ENCODE measurements at places on chromosomes 13 and 19.

DNA sequence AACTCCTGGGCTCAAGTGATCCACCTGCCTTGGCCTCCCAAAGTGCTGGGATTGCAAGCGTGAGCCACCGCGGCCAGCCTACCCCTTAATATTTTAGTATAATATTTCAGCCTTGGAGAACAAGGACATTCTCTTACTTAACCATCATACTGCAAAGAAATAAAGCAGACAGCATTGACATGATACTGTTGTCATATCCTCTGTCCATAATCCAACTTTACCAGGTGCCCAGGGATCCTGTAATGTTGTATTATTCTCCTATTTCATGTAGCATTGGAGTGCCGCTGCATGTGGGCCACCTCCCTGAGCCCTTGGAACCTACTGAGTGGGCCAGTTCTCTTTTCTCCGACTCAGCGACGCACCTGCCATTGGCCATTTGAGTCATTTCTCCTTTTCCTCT is 21.4 kb upstream of the EHD2 start:
- no peak for DNase-seq

DNA sequence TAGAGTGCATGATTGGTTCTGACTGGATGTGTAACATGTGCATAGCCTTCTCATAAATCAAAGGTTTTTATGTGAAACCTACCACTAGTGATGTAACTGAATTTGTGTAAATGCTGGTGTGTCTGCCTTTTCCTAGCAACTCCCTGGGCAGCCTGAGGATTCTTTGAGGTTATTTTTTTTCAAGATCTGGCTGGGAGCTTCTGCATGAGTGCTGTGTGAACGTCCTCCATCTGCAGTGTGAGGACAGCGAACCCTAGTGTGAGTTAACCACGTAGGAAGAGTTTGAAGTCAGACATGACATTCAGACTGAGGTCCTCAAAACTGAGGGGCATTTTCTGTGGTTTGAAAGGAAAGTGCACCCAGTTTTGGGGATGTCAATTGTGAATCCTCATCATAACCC is 39.9 kb downstream of the DPRX start:
- no peak for DNase-seq

- DNase-seq: peak; percentile 5
These were observed 25.7 kb downstream of the CHAMP1 start for GRCh38 chr13:114339857-114340534.

GRCh38 chr13:52010890-52011631 is at the start of gene ATP7B:
ATP7B (minus strand) TSS chr13:52011450; CDS start chr13:52011337, 113 bp downstream.
- DNase-seq: no peak

GRCh38 chr19:3014135-3014534 is 14.9 kb downstream of the TLE2 start:
- DNase-seq: no peak

DNA sequence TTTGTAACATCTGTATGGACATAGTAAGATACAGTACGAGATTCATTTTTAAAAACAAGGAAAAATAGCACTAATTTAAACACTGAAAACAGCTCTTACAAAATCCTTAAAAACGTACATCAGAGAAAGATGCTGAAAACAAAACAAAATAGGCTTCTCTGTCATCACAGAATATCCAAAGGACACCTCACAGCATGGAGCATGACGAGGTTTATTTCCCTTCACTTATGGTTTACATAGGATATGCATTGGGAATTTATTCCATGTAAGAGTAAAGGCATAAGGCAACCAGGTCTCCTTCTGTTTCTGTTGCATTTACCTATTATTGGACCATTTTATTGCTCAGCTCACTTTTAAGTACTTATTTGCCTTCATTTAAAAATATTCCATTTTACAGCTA is 3.0 kb downstream of the KCTD12 start:
- no peak for DNase-seq

- DNase-seq: no peak
These were observed 627 bp downstream of the LIN7B start for GRCh38 chr19:49114630-49115363.

DNA sequence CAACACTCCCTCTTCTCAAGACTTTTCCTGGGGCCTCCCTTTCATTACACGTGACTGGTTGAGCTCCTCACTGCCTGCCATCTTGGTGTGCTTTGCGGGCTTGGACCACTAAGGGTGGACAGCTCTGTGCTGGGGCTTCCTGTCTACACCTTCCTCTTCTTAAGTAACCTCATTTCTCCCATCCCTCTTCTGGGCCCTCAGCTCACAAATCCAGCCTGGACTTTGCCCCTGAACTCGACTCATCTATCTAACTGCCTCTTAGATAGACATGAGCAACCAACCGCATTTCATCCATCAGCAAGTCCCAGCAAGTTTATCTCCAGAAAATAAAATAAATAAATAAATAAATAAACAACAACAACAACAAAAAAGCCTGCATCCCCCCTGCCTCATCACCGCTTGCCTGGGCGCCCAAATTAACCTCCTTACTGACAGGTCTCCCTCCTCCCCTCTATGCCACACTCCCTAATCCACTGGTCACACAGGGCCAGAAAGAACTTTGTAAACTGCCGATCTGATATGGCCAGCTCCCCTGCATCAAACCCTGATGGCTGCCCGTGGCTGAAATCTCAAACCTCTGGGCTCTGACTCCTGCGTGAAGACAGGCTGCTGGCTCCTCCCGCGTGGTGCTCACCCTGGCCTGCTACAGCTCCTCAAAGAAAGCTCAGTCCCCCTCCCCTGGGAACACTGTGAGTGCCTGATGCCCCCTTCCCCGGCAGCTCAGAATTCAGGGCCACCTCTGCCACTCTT is 7.8 kb downstream of the ISOC2 start:
- no peak for DNase-seq

- DNase-seq: no peak
These were observed 5.1 kb downstream of the GRK1 start for GRCh38 chr13:113672002-113672651.

DNA sequence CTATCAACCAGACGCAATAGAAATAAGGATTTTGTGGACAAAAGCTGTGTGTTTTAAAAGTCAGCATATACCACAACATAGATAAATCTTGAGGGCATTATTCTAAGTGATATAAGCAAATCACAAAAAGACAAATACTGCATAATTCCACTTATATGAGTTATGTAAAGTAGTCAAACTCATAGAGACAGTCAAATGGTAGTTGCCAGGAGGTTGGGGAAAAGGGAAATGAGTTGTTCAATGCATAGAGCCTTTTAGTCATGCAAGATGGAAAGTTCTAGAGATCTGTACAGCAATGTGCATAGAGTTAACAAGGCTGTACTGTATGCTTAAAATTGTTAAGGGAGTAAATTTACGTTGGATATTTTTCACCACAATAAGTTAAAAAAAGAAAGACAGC is 244.7 kb downstream of the DCT start:
- DNase-seq: no peak

DNA sequence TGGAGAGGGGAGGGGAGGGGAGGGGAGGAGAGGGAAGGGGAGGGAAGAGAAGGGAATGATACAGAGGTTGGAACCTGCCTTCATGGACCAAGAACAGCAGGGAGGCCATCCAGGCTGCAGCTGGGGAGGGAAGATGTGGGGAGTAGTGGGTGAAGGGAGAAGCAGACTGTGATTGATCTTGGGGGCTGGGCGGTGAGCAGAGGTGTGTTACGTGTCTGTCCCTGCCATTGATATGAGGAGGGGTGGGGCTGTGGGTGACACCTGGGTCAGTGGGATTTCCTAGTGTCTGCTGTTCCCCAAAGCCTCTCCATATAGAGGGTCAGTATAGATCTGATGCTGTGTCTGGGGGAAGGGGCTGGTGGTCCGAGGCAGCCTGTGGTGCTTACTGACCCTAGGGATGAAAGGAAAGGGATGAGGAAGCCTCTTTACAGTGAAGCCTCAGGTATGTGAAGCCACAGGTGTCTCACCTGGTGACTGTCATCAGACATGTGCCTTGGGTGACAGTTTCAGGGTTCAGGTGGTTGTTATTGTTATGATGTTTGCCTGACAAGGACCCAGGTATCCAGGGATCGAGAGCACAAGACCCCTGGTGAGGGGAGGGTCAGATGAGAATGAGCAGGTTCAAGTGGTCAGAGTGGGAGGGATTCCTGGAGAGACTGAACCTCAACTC is 18.7 kb upstream of the CEACAM1 start:
- no peak for DNase-seq

DNA sequence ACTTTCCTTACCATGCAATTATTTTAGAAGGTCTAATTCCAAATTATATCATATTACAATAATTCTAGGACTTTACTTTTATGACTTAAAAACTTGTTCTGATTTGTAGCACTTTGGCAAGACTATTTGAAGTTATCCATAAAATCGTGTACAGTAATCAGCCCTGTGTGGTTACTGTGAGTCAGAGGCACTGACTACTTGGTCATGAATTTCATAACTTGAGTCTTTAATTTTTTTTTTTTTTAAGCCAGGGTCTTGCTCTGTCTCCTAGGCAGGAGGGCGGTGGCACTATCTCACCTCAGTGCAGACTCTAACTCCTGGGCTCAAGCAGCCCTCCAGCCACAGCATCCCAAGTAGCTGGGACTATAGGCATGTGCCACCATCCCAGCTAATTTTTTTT is 1319.2 kb upstream of the SLC10A2 start:
- DNase-seq: no peak

- DNase-seq: no peak
These were observed 1.5 kb upstream of the ZNF561 start for GRCh38 chr19:9622531-9622930.

DNA sequence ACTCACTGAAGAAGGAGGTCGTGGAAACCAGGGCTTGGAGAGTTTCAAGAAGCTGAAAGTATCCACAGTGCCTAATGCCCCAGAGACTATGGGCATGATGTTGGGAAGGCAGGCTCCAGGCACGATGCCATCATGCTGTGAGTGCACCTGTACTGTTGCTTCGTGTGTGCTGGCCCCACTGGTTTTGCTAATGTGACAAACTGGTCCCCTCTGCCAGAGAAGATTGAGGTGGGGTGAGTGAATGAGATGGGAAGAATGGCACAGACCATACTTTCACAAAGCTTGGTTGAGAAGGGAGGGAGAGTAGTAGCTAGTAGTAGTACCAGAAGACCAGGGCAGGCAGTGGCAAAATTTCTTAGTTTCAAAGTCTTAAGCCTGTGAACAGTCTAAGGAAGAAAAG is 19.0 kb upstream of the POP4 start:
- no peak for DNase-seq

- no peak for DNase-seq
These were observed 26.8 kb downstream of the PEX11G start for GRCh38 chr19:7461841-7462629.

DNA sequence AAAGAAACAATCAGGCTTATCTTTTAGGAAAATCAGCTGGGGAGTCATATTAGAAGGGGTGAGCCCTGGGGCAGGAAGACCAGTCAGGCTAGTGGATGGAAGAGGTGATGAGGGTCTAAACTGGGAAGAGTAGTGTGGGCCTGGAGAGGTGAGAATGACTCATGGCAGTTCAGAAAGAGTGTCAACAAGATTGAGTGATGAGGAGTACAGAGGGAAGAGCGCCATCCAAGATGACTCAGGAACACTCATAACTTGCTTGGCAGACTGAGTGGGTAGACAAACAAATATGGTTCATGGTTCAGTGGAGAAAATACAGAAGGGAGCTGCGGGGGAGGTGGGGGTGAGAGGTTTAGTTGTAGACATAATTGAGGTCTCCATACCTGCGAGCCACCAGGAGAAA is 17.3 kb upstream of the CLDN10 start:
- DNase-seq: no peak

DNA sequence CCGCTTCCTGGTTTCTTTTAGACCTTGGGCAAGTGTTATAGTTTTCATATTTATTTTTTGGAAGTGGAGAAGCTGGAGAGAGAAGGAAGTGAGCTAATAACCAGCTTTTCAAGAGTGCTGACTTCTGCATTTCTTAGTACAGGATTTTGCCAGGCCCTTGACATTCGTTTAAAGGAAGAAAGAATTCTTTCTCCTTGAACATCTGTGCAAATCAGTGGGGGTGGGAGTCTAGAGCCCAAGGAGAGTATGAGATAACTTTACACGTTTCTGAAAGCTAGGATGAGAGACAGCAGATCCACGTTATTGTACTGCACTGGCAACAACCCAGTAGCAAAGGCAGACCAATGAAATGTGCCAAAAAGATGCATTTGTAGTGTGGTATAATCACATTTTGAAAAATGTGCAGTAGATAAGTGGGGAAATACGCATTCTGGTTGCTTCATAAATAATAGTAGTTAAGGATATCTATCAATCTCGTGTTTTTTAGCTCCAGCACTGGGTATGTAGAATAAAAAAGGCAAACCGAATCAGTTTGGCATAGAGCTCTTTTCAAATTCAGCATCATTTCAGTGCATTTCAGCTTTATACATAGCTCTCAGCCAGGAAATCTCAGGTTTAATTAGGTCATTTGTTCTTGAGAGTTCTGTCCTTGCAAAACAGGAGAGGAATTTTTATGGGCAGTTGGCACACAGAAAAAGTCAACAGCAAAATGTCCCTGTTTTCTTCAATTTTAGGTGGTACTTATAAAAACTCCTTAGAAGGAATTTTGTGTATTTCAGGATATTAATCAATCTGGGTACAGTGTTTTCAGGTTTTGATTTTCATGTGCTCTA is 4.3 kb downstream of the RNF113B start:
- no peak for DNase-seq

GRCh38 chr13:79678100-79678499 is 197.1 kb downstream of the NDFIP2 start:
- no peak for DNase-seq

GRCh38 chr19:40625406-40626120 is 24.4 kb downstream of the LTBP4 start:
- no peak for DNase-seq

- no peak for DNase-seq
These were observed 25.3 kb upstream of the GPR183 start for GRCh38 chr13:99332456-99332855.

DNA sequence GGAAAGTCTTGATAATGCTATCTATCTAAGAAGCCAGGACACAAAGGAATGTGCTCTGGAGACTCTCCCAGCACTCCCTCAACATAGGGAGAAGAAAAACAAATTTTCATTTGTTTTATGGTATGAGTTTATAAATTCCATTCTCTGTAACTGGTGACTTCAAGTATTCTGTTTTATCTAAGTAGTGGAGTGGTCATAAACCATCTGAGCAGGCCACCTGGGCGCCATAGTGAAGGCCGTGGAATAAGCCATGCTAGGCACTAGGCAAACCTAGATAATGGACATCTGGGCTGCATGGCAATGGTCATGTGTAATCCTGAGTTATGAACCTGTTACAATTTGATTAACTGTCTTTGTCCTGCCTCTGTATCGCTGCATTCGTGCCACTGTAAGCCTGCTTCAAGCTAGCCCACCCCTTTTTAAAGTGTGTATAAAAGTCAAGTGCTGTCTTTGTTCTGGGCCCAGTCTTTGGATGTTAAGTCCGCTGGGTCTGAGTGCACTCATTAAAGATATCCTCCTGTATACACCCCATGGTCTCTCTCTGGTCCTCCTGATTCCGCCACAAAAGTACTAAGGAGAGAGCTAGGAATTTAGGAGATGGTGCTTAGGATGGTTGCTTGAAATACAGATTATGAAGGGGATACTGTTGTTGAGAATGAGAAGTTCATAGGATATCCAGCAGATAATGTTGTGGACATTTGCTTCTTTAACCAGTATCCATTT is 13.2 kb downstream of the GTF2F2 start:
- no peak for DNase-seq

- no peak for DNase-seq
These were observed 329.8 kb downstream of the KLF5 start for GRCh38 chr13:73388586-73388985.

Data from stimulated activated CD8-positive, alpha-beta memory T cell treated with anti-CD3 and anti-CD28 coated beads, Interleukin-7, amount 100 ng/mL, for 1 hour (primary cell).